ENCODE measurements at places on chromosomes 12 and 14. TPM values are rescaled to one million over a fixed set of nuclear protein-coding genes. Genes with fewer than 3 reads are reported as not detected.

Gene EML1
- total RNA-seq, result 45.9 TPM

Gene PIWIL1
- not detected for total RNA-seq

DNA sequence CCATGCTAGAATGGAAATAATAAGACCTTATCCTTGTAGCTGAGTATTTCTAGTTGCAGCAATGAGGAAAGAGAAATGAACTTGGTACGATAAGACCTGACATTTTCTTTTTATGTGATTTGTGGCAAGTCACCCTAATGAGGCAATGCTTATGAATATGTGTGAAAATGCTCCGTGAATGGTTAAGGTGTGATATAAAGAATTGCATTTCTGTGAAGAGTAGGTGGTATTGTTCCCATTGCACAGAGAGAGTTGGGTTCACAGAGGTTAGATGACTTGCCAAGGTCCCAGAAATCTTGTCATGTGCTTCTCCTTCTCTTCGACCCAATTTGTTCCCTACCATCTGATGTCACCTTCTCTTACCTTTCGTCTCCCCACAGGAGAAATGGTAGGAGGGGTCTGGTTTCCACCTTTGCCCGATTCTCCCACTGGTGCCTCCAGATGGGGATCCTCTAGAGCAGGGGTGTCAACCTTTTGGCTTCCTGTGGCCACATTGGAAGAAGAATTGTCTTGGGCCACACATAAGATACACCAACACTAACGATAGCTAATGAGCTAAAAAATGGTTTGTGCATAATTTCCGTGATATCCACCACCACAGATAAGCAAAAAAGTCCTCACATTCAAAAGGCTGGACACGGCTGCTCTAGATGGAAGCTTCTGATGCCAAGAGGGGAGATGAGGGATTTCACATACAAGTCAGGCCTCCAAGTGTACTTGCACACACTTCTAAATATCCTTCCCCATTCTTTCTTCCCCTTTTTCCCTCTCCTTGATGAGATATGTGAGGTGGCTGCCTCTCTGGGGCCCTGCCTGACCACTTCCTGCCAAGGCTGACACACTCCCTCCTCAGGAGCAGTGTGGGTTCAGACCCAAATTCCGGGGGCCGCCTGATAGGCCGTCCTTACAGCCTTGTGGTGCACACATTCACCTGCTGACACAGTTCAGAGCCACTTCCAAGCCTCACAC, 96.1 kb downstream of the PLXNC1 start:
- DNase-seq, result no peak

- DNase-seq, result no peak
Measured at GRCh38 chr14:77011245-77011644, 17.3 kb downstream of the IRF2BPL start.

Data from aorta (tissue), 5 donors.